ENCODE measurements at places on chromosomes 12 and 14. TPM values are rescaled to one million over a fixed set of nuclear protein-coding genes. Genes with fewer than 3 reads are reported as not detected.

- ATAC-seq, result peak; percentile 20
These were observed 6.2 kb downstream of the TMEM120B start for GRCh38 chr12:121718653-121719239.

DNA sequence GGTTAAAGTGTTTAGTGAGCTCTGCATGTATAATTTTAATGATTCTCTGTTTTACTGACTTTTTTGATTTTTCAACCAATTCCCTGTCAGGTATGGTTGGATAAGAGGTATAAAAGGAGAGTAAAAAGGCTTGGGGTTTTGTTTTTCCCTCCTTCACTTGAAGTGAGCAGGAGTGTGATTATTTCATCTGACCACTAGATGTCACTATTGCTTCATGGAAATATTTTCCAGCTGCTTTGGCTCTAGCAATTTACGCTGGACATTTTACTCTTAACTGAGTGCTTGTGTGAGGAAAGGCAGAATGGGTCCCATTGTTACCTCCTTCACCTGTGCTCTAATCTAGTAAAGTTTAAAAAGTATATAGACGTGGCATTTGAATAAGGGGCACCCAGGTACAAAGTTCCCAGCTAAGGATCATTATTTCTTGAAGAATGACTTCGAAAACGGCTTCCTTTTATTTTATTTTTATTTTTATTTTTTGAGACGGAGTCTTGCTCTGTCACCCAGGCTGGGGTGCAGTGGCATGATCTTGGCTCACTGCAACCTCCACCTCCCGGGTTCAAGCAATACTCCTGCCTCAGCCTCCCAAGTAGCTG is 66.5 kb downstream of the TBC1D30 start:
- peak; percentile 49 for ATAC-seq

Gene IL22
- 0.44 TPM for total RNA-seq

GRCh38 chr12:6953442-6954315 is 2.5 kb downstream of the PTPN6 start:
- peak; percentile 20 for ATAC-seq

- no peak for ATAC-seq
These were observed 124.3 kb downstream of the CRACR2A start for GRCh38 chr12:3628629-3629028.

GRCh38 chr14:59247801-59248584 is 59.5 kb downstream of the DAAM1 start:
- no peak for ATAC-seq

DNA sequence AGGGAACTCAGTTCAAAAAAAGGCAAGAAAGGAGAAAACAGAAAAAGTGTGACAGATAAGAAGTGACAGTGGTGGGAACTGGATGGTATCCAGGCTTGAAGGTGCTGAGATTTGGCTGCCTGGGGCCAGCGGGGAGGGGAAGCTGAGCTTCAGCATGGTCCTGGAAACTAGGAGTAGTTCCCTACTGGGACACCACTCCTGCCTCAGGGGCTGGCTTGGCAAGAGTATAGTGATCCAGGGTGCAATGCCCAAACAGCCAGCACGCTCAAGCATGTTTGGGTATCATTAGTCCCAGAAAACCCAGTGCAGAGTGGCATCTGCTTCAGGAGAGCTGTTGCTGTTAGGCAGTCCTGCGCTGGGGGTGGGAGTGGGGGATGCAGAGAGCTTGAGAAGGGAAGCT is 49.5 kb upstream of the KTN1 start:
- no peak for ATAC-seq

Gene CLEC4D
- total RNA-seq, result 0.24 TPM

DNA sequence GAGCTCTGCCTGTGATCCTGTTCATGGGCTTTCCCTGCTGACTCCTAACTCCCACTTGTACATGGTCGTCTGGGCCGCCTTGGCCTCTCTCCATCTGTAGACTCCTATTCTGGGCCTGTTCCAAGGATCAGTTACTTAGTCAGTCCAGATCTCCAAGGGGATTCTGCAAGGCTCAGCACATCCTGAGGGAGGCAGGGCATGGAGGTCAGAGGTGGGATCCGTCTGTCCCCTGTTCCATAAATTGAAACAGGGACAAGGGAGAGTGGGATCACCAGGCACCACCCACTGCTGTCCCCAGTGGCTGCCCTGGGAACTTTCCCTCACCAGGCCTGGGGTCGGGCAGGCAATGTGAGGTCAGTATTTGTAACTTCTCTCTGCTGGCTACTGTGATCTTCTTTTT is 43.5 kb downstream of the KCTD10 start:
- ATAC-seq, result no peak

DNA sequence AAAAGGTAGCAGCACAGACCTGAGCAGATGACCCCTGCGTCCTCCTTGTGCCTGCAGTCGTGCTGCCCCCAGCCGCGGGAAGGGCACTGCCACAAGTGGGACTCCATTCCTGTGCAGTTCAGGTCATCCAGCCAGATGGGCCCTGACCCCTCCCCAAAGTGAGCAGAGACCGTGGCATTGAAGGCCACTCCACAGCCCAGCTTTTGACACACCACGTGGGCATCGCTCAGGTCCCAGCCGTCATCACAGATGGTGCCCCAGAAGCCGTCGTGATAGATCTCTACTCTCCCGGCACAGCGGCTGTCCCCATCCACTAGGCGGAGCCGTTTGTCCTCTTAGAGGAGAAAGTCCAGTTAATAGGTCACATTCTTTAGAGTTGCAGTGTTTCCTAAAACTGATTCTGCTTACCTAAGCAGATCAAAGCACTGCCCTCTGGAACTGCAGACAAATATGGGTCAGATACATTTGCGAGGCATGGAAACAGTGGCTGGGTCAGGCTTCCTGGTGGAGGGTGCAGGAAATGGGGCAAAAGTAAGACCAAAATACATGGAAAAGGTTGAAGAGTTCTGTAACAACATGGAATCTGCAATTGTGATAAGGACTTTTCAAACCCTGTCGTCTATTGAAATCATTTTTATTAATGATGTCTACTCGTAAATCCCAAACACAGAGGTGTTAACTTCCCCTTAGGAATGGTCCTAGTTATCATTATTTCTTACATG is 69.4 kb downstream of the CD163L1 start:
- no peak for ATAC-seq

GRCh38 chr12:104516821-104517220 is 60.1 kb downstream of the CHST11 start:
- ATAC-seq, result no peak

Gene ARHGAP9
- total RNA-seq, result 2.0 TPM

Gene ADAMTS20
- total RNA-seq, result not detected

GRCh38 chr12:103589517-103589916 is 2.4 kb downstream of the STAB2 start:
- no peak for ATAC-seq

GRCh38 chr12:55704824-55705718 is 2.6 kb downstream of the ITGA7 start:
- ATAC-seq, result no peak

DNA sequence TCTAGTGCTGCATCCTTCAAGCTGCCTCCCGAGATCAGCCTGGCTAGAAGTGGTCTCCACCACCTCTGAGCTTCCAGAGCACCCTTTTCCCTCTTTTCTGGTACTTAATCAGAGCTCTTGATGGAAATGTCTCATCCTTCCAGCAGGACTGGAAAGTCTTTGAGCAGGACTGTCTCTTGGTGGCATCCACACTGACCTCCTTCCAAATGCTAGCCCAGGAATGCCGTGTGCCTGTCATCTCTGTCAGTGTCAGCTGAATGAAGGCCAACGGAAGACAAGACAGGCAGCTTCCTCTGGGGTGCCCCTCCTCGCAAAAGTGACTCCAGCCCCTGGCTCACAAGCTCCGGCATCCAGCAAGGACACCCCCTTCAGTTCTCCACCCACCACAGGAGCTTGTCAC is 171.3 kb upstream of the FKBP4 start:
- ATAC-seq, result no peak

Gene TPH2
- total RNA-seq, result not detected

DNA sequence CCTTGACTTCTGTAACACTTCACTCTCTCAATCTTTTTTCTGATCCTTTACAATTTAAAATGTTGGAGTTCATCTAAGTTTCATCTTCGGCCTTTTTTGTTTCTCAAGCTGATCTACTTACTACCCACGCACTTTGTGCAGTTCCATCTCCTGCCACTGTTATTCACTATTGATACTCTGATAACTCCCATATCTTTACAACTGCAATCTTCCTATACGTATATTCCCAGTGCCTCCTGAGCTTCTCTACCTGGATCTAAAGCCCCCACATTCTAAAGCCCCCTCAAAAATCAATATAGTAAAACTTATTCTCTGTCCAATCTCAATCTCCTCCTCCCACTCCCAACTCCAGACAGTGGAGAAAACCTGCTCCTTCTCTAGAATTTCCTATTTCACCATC is 5.9 kb downstream of the ATG2B start:
- no peak for ATAC-seq

DNA sequence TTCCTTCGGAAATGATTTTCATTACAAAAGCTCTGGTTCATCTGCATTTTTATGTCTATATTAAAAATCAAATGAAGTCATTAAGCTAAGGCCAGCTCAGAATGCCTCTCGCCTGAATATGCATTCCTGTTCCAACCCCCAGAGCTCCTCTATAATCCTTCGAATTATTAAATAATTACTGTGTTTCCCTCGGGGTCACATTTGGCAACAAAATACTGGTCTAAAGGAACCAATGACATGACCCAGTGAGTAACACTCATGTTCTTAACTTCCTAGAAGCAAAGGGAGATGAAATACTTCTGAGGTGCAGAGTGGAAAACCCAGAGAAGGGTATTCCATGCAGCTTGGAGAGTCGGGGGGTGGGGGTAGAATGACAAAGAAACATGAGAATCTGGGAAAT is 68.3 kb downstream of the FOXN3 start:
- no peak for ATAC-seq

- peak; percentile 1 for ATAC-seq
These were observed 499 bp upstream of the PRKAG1 start for GRCh38 chr12:49019120-49019430.

GRCh38 chr12:130130346-130130745 is 31.9 kb upstream of the FZD10 start:
- no peak for ATAC-seq

GRCh38 chr14:99972748-99973466 is 92.3 kb upstream of the EVL start:
- no peak for ATAC-seq

Gene PTPRO
- 0.08 TPM for total RNA-seq

- ATAC-seq, result peak; percentile 46
These were observed 632 bp downstream of the UBR7 start for GRCh38 chr14:93207468-93208308.

Gene PRIMA1
- 1.8 TPM for total RNA-seq

- ATAC-seq, result peak; percentile 94
These were observed 973.3 kb upstream of the TMEM132C start for GRCh38 chr12:127293507-127294310.

Gene SMIM41
- total RNA-seq, result not detected

GRCh38 chr12:127108360-127109215 is 1158.4 kb upstream of the TMEM132C start:
- peak; percentile 79 for ATAC-seq

GRCh38 chr12:113263431-113263963 is 42.2 kb downstream of the TPCN1 start:
- ATAC-seq, result no peak

DNA sequence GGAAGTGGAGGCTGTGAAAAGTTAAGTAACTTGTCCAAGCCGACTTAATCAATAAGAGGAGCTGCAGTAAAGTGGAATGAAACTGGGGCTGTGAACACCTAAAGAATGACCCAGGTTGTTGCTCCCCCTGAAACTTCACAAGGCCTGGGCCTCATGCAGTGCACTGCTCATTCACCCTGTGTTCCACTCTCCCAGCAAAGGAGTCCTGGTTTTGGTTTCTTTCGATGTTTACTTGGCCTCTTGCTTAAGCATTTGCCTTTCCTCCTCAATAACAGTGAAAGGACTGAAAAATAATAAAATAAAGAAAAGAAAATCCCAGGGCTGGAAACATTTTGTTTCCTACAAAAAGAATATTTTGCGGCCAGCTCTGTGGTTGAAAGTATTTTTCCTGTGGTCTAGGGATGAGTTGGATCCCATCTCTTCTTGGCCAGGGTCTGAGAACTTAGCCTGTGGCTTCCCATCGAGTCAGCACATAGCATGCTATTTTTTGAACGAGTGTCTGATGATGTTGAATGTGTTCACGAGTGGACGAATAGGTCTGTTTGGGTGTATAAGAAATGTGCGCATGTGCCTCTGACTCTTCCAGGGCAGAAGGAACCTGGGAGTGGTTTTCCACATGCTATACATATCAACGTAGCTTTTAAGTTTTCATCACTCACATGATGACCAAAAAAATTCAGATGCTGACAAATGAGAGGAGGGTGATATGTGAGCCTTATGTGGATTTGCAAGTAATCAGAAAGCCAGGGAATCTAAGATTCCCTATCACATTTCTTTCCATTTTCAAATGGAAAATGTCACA is 349.8 kb downstream of the ZFP36L1 start:
- ATAC-seq, result no peak

Gene HCAR2
- 29.7 TPM for total RNA-seq

DNA sequence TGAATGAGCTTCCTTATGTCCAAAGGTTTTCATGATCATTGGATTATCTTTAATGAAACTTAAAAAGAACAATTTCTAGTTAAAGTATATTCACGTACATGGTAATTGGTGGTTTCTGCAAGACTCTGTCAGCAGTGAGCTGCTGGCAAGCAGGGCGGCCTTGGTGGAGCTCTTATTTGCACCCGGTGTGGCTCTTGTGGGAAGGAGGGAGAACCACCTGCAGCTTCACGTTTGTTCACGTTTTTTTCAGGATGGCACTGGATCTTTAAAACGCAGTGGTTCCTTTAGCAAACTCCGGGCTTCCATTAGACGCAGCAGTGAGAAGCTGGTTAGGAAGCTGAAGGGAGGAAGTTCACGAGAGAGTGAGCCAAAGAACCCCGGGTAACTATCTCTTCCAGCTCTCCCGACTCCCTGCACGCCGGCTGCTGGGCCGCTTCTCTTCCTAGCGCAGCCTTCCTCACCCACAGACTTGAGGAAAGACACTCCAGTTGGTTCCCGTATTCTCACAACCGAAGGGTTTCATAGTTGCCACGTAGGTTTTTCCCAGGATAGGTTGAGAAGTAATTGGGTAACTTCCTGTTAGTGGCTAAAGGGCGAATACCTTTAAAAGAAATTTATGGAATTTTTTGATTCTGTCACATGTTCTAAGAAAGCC is 28.3 kb downstream of the XRCC3 start:
- no peak for ATAC-seq

DNA sequence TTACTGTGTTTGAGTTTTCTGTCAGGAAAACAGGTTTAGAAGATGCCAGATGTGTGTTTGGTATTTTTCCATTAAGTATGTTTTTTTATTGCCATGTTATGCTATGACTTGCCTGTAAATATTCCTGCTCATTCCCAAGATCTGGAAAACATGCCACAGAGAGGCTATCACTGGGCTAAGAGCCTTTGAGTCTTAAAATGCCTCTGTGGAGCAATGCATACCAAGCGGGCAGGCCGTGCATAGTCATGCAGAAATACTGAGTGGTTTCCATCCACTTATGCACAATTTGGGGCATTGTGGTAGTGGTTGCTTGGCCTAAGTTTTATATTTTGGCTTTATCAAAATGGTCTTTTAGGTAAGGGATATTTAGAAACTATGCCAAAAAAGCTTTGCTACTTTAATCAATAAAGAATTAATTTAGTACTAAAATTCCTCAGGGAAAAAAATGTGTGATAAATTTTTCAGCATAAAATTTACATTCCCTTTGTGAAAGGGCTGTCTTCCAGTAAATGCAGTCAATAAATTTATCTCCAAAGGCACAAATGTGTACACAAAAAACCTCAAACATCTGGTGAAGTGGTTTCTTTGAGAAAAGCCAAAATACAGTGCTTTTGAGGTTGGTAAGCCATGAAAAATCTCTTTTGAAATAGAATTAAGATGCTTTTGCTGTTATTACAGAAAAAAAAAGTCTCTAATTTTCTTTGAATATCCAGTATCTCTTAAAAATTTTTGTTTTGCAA is 341.3 kb upstream of the FBXO33 start:
- no peak for ATAC-seq

- peak; percentile 23 for ATAC-seq
These were observed 5.1 kb upstream of the OTUB2 start for GRCh38 chr14:94021001-94021400.

GRCh38 chr12:10226086-10226485 is 13.4 kb downstream of the GABARAPL1 start:
- ATAC-seq, result no peak

All from esophagus mucosa (tissue), 1 donor.